ENCODE measurements at places on chromosomes 13 and 19.

DNA sequence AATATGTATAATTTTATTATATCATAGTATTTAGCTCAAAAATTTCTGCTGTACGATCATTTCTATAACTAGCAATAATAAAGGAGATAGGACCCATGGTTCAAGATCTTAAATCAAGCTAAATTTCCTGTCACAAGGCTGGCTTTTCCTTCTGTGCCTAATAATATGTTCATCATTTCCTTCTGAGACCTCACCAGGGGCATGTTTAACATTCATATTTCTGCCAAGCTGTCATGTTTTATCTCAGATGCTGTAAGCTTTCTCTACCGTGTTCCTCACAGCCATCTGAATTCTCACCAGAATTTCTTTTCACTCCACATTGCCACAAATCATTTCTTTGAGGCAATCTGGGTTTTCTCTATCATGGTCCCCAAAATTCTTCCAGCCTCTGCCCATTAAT, 482.3 kb upstream of the SGCG start:
- DNase-seq = no peak

DNA sequence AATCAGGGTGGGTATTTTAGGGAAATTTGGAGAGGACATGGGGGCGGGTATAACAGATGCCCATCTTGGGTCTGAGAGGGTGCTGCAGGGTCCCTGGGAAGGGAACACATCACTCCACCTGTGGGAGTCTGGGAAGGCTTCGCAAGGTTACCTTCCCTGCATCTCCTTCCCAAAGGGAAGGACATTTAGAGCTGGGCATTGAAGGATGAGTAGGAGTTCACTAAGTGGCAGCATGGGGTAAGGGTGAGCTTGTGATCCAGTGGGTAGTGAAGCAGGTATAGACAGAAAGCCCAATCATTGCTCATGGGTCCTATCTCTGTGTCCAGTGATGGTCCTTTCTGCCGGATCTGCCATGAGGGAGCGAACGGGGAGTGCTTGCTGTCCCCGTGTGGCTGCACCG, 13.2 kb downstream of the MARCHF2 start:
- DNase-seq = no peak

DNA sequence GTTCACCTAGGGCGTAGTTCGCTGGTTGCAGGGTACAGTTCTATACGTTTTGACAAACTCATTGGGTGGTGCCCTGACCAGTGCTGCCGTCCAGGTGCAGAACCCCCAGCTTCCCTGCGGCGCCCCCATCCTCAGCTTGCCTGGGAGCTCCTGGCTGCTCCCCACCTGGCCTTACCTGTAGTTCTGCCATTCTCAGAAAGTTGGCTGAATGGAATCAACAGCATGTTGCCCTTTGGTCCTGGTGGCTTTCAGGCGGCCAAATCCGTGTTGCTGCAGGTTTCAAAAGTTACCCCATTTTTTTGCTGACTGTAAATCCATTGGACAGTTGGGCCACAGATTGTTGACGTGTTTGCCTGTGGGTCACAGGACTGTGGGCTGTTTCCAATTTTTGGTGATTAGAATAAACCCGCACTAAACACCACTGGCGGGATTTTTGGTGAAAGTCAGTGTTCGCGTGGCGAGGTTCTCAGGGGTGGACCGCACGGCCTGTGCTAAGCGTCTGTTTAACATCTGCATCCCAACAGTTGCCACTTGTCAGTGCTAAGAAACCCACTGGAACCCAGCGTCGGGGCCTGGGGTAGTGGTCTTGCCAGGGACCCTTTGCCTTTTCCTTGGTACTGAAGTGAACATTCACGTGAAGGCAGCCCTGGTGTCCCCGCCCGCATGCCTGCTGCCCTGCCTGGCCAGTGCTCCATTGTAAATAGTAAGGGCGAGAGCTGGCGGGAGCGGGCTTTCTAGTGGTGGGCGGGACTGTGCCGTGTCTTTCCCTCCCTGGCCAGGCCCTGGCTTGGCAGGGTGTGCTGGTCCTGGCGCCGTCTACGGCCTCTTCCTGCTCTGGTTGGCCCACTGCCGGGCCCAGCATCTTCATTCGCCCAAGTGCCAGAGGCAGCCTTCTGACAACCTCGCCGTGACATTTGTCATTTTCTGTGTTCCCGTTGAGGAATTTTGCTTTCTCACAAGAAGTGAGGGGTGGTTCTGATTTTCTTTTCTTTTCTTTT, 3.3 kb downstream of the DOT1L start:
- DNase-seq = no peak

- DNase-seq = no peak
Measured at GRCh38 chr19:9645472-9645871, 24.4 kb upstream of the ZNF561 start.

- DNase-seq = no peak
Measured at GRCh38 chr13:59111751-59112171, 1052.0 kb downstream of the DIAPH3 start.

GRCh38 chr13:95547531-95548167, 4.9 kb upstream of the CLDN10 start:
- DNase-seq = no peak

DNA sequence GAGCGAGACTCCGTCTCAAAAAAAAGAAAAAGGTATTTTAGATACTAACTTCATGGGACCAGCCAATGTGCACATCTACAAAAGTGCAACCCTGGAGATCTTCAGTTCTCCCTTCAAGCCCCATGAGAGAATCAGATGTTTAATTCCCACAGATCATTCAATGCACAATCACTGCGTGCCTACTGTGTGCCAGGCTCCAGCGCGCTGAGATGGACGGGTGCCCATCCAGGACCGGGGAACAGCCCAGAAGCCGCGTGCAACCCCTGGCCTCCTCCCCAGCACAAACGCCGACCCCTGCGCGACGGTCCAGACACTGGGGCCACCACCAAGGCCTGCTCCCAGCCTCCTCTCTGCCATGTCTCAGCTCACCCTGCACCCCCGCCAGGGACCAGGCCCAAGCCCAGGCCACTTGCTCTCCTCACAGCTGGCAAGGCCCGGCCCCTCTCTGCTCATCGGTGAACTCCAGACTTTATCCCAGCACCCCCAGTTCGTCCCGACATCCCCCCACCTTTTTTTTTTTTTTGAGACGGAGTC, 5.3 kb downstream of the BTBD2 start:
- DNase-seq = no peak

- DNase-seq = no peak
Measured at GRCh38 chr19:14540741-14541525, 11.5 kb downstream of the TECR start.

DNA sequence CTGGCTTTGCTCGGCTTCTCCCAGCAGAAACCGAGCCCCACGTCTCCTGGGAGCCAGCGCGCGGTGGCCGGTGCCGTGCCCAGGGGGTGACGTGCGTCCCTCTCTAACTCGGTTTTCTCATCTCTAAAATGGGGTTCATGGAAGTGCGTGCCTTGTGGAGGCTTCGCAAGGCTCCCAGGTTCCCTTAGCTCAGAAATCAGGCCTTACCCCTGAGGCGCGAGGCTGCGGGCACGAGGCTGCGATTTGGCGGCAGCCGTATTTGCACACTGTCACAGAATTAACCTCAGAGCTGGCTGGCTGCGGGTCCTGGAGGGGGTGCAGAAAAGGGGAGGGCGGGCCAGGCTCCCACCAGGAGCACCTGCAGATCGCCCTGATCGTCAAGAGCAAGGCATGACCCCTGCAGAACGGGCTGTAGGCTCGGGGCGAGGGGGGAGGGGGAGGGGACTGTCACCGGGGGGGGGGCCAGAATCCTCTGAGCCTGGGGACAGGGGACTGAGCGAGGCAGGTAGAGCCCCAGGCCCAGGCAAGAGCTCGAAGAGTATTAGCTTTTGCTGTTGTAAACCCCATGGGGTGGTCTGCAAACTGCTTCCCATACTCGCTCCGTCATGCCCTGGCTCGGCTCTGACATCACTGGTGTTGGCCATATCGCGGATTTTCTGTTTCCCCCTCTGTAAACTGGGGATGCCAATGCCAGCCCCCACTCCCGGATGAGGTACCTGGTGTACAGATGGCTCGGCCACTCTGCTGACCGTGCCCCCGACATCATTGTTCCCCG, 62.2 kb downstream of the CCNE1 start:
- DNase-seq = no peak

GRCh38 chr19:55483706-55484592, 1.0 kb upstream of the NAT14 start:
- no peak for DNase-seq

GRCh38 chr13:33793726-33794125, 24.2 kb upstream of the RFC3 start:
- no peak for DNase-seq

- DNase-seq = no peak
Measured at GRCh38 chr19:7788178-7788932, 25.3 kb downstream of the CLEC4M start.

DNA sequence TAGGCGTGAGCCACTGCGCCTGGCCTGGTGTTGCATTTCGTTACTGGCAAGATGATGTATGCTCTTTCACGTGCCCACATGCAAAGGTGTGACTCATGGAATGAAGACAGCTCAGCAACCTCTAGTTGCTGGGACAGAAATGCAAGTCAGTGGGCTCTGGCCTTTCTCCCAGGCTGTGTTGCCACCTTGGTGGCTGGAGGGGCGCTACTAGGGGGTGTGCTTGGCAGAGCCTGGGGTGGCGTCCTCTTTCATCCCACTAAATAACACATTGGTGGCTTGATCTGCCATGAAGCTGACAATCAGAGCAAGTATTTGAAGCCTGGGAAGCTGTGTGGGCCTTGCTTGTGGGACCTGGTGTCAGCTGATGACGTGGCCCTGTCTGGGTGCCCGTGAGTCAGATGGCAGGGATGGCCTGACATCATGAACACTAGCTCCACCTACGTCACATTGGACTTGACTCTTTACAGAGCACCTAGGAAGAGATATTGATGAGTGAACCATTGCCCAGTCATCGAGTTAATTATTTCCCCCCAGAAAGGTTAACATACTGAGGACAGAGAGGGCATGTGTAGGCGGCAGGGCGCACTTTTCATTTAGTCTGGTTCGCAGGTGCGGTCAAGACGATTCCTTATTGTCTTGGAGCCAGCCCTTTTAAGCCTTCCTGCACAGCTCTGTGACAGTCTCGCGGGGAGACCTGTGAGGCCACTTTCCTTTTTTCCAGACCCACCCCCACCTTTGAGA, 154.2 kb downstream of the TM9SF2 start:
- no peak for DNase-seq

- DNase-seq = no peak
Measured at GRCh38 chr19:39832341-39833083, 1.4 kb downstream of the DYRK1B start.

GRCh38 chr13:78709028-78709427, 50.1 kb upstream of the OBI1 start:
- no peak for DNase-seq

All from 8988T (cell line).